ENCODE measurements at places on chromosomes 2 and 18. TPM values are rescaled to one million over a fixed set of nuclear protein-coding genes. Genes with fewer than 3 reads are reported as not detected.
A peak's percentile ranks its signal among the peaks of the same experiment; 100 is the strongest.

NXPH2 gene
- not detected for total RNA-seq

OBSL1 gene
- 25.0 TPM for total RNA-seq

GRCh38 chr2:84919885-84920580 lies 14.6 kb downstream of the TMSB10 start:
- no peaks in the 10 kb centered on the region for H3K36me3 ChIP-seq
- H3K4me1 ChIP-seq = no peaks in the 10 kb centered on the region
- no peak for DNase-seq
- no peaks in the 10 kb centered on the region for H3K27me3 ChIP-seq

DNA sequence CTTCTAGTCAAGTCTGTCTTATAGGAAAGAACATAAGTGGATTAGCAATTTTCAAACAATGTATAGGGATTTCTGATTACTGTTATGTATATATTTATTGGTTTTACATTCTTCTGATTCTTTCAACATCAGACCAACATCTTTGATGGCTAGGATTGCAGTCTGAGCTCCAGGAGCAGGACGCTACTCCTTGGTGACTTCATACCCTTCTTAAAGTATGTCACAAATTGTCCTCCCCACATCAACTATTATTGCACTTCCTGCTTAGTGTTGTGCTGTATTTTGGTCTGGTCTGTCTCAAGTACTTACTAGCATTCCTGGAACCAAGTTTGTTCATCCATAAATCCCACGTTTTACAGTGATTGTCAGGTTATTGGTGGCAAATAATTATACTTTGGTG lies 49.0 kb downstream of the MAP2 start:
- no peaks in the 10 kb centered on the region for H3K27me3 ChIP-seq
- no peak overlapping the region for H3K27ac ChIP-seq
- H3K4me3 ChIP-seq = no peak overlapping the region
- no peak for DNase-seq
- H3K4me1 ChIP-seq = no peaks in the 10 kb centered on the region
- no peaks in the 10 kb centered on the region for H3K36me3 ChIP-seq

GRCh38 chr2:129396980-129397599 lies 582.4 kb upstream of the RAB6C start:
- no peak overlapping the region for H3K27ac ChIP-seq
- H3K36me3 ChIP-seq = no peaks in the 10 kb centered on the region
- H3K27me3 ChIP-seq = no peaks in the 10 kb centered on the region
- H3K4me1 ChIP-seq = no peaks in the 10 kb centered on the region
- no peak for DNase-seq

FAM237A gene
- total RNA-seq = not detected

DNA sequence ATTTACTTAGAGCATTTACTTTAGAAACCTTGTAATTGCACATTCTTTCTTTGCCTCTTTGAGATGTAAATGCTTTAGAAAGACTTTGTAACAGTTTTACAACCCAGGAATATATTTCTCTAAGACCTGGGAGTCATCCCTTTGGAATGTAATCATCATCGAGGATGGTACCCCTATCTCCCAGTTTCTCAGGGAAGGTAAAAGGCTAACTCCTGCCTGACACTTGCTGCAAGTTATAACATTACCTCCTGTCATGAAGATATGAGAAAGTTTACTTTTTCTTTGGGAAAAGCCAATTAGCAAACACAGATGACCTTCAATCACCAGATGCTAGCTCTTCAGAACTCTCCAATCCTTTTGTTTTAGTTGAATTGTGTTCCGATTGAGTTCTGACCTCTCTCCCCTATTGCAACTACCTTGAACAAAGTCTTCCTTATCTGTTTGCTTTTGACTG lies 420.3 kb upstream of the FSIP2 start:
- H3K36me3 ChIP-seq = no peaks in the 10 kb centered on the region
- H3K27ac ChIP-seq = no peak overlapping the region
- DNase-seq = no peak
- H3K27me3 ChIP-seq = no peaks in the 10 kb centered on the region
- no peaks in the 10 kb centered on the region for H3K4me1 ChIP-seq
- no peak overlapping the region for H3K4me3 ChIP-seq

DNA sequence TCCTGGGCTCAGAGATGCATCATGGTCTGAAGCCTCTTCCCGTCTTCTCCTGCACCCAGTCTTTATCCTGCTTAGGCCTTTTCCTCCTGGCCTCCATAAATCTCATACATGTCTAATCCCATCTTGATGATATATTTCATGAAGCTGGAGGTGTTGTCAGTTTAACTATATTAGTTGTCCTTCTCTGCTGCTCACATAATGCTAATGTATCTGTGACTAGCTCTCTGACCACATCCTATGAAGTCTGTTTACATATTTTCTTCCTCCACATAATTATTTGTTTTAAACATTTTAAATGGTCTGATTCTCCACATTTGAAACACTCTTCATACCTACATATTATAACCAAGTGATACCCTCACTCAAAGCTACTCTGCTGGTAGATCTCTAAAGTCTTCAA lies 315.2 kb upstream of the RND3 start:
- H3K4me1 ChIP-seq = no peaks in the 10 kb centered on the region
- no peak overlapping the region for H3K27ac ChIP-seq
- DNase-seq = no peak
- no peaks in the 10 kb centered on the region for H3K27me3 ChIP-seq

GRCh38 chr2:224155371-224155770 lies 116.3 kb upstream of the SERPINE2 start:
- H3K27ac ChIP-seq = no peak overlapping the region
- H3K4me1 ChIP-seq = no peaks in the 10 kb centered on the region
- no peaks in the 10 kb centered on the region for H3K27me3 ChIP-seq
- H3K36me3 ChIP-seq = no peaks in the 10 kb centered on the region
- H3K4me3 ChIP-seq = no peak overlapping the region

- H3K4me1 ChIP-seq = no peaks in the 10 kb centered on the region
- H3K27me3 ChIP-seq = no peaks in the 10 kb centered on the region
- H3K4me3 ChIP-seq = no peak overlapping the region
- no peak overlapping the region for H3K27ac ChIP-seq
These were observed 22.9 kb upstream of the NARS1 start for GRCh38 chr18:57644540-57644939.

GRCh38 chr2:9721344-9721743 lies 90.5 kb upstream of the YWHAQ start:
- no peaks in the 10 kb centered on the region for H3K27me3 ChIP-seq
- H3K4me3 ChIP-seq = no peak overlapping the region
- DNase-seq = no peak
- no peaks in the 10 kb centered on the region for H3K36me3 ChIP-seq

DNA sequence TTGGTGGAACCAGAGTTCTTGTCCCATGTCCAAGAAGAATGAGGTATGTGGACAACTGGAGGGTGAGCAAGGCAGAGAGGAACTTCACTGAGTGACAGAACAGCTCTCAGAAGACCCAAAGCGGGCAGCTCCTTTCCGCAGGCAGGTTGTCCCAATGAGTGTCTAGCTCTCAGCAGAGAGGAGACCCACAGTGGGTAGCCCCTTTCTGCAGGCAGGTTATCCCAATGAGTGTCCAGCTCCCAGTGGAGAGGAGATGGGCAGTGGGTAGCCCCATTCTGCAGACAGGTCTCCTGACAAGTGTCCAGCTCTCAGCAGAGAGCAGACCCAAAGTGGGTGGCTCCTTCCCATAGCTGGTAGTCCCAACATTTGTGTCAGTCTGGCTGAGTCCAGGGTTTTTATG lies 69.6 kb downstream of the SRBD1 start:
- no peaks in the 10 kb centered on the region for H3K27me3 ChIP-seq
- no peak overlapping the region for H3K27ac ChIP-seq
- no peaks in the 10 kb centered on the region for H3K36me3 ChIP-seq
- no peak overlapping the region for H3K4me3 ChIP-seq

DNA sequence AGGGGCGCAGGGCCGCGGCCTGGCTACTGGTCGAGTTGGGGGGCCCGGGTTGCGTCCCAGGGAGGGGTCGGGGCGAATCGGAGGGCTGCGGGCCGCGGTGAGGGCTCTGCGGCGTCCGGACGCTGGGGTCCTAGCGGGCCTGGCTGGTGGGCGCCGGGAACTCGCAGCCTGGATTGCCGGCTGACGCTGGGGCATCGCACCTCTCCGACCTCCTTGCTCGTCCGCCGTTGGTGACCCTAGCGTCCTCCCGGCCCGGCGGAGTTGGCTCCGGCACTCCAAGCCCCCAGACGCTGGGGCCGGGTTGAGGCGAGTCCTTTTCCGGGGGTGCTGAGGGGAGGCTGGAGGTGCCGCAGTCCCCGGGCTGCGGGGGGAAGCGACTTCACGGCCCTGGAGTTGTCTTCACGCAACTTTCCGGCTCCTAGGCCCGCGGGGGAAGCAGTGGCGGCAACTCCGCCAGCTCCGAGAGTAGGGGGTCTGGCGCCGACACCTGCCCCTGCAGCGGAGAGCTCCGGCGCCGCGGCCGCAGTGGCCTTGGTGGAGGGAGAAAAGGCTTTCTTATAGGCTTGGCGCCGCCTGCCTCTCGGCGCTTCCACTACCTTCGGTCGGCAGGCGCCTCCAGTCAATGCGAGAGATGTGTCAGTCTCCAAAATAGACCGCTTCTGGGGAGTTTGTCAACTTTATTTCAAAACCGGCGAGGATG lies 70.3 kb downstream of the HAUS1 start:
- DNase-seq = peak; percentile 54
- H3K27ac ChIP-seq = peak overlapping the region; percentile 94
- no peaks in the 10 kb centered on the region for H3K36me3 ChIP-seq
- H3K27me3 ChIP-seq = no peaks in the 10 kb centered on the region
- peak overlapping the region; percentile 97 for H3K4me3 ChIP-seq
- H3K4me1 ChIP-seq = no peaks in the 10 kb centered on the region

- no peaks in the 10 kb centered on the region for H3K27me3 ChIP-seq
- H3K4me1 ChIP-seq = no peaks in the 10 kb centered on the region
- H3K36me3 ChIP-seq = peaks cover 57% of the 10 kb centered on the region
These were observed 59.2 kb downstream of the ADI1 start for GRCh38 chr2:3460156-3460555.

FKBP1B gene
- total RNA-seq = 9.4 TPM

DNA sequence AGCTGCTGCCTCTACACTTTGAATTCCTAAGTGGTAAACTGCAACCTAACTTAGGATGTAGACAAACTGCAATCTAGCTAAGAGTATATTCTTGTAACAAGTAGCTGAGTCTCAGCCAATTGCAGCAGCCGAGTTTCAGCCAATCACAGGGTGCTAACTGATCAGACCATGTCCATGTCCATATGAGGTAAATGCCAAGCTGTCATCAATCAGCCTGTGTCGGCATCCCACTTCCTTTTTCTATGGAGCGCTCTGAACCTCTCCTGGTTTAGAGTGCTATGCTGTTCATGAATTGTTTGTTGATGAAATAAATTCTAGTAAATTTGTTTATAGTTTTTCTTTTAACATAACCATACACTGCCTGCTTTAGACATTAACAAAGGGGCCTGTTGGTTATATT lies 408.8 kb downstream of the NBAS start:
- H3K27ac ChIP-seq = no peak overlapping the region
- H3K4me3 ChIP-seq = no peak overlapping the region
- no peaks in the 10 kb centered on the region for H3K27me3 ChIP-seq
- DNase-seq = no peak
- no peaks in the 10 kb centered on the region for H3K36me3 ChIP-seq
- H3K4me1 ChIP-seq = no peaks in the 10 kb centered on the region

SCN3A gene
- total RNA-seq = 12.4 TPM

GATA6 gene
- 127 TPM for total RNA-seq

- no peak overlapping the region for H3K27ac ChIP-seq
- no peaks in the 10 kb centered on the region for H3K4me1 ChIP-seq
- H3K4me3 ChIP-seq = no peak overlapping the region
These were observed 62.6 kb upstream of the HS6ST1 start for GRCh38 chr2:128380961-128381938.

FAM228A gene
- total RNA-seq = 0.54 TPM

GRCh38 chr2:216651351-216651881 lies 18.2 kb downstream of the IGFBP2 start:
- no peaks in the 10 kb centered on the region for H3K4me1 ChIP-seq
- no peak overlapping the region for H3K4me3 ChIP-seq

PRKAG3 gene
- total RNA-seq = not detected

GRCh38 chr18:77178559-77178958 lies 46.0 kb upstream of the MBP start:
- H3K4me3 ChIP-seq = no peak overlapping the region
- H3K27ac ChIP-seq = no peak overlapping the region
- H3K27me3 ChIP-seq = no peaks in the 10 kb centered on the region
- no peak for DNase-seq
- no peaks in the 10 kb centered on the region for H3K4me1 ChIP-seq
- H3K36me3 ChIP-seq = no peaks in the 10 kb centered on the region

GRCh38 chr2:140363131-140363530 lies 1582.9 kb upstream of the NXPH2 start:
- DNase-seq = no peak
- H3K36me3 ChIP-seq = no peaks in the 10 kb centered on the region
- H3K27ac ChIP-seq = no peak overlapping the region
- H3K27me3 ChIP-seq = no peaks in the 10 kb centered on the region
- no peak overlapping the region for H3K4me3 ChIP-seq

FBXO48 gene
- total RNA-seq = 1.6 TPM

GRCh38 chr2:127769587-127769986 lies 41.4 kb downstream of the WDR33 start:
- H3K4me3 ChIP-seq = no peak overlapping the region
- DNase-seq = no peak
- H3K27ac ChIP-seq = no peak overlapping the region
- H3K36me3 ChIP-seq = no peaks in the 10 kb centered on the region

DNA sequence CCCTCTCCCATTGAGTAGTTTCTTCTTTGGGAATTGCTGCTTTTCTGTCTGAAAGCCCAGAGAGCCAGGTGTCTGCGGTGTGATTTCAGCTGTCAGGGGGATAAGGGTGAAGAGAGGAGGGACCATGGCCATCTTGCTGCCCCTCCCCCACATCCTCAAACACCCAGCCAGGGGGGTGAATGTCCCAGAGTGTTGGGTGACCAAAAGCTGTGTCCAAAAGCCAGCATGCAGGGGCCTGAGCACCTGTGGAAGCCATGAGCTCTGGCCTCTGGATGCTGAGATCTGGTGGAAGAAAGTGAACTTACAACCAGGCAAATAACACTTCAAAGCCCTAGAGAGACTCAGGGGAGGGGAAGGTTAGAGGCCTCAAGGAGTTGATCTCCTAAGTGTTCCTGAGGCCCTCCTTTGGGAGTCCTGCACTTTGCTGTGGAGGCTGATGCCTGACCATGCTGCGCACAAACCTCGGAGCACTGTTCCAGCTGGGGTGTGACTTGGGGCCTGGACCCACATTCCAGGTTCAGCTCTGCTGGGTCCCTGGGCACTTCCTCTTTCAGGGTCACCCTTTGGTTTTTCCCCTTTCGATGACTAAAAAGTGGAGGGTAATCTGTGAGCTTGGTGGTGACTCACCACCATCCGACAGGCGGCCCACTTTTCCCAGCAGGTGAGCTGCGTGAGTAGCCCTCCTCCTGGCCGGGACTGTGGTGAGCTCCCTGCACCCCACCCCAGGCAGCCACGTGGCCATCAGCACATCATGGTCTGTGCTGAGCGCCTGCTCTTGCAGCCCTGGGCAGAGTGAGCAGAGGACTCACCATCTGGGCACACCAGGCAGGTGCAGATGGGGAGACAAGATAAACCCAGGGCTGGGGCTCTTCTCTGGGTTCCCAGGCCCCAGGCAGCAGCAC lies 66.8 kb upstream of the FOSL2 start:
- no peak overlapping the region for H3K4me3 ChIP-seq
- H3K27ac ChIP-seq = no peak overlapping the region
- H3K36me3 ChIP-seq = no peaks in the 10 kb centered on the region
- no peaks in the 10 kb centered on the region for H3K4me1 ChIP-seq

All from Peyer's patch (tissue), 4 donors.